ENCODE measurements at places on chromosomes 4 and X.
A peak's percentile ranks its signal among the peaks of the same experiment; 100 is the strongest.

DNA sequence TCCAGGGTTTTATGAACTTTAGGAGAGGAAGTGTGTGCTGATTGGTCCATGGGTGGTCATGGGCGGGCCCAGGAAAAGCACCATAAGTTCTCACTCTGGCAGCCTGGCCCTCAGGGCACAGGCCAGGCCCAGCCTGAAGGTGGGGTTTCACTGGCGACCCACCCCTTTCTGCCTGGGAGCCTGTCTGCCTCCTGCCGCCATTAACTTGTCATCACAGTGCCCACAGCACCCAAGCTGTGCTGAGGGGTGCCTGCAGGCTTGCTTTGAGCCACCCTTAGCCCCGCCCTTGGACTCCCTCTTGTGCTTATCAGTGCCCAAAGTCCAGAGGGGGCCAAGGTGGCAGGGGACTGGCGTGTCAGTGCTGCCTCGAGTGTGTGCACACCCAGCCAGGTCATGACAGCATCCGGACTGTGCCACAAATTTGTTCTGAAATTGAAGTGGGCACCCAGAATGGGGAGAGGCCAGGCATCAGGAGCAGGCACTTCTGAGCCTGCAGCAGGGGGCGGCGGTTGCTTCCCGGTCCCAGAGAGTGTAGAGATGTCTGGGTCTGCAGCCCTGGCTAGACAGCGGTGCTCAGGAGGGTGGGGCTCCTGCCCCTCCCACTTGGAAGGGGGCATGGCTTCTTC, 455.6 kb downstream of the TMA16 start:
- DNase-seq, result no peak

DNA sequence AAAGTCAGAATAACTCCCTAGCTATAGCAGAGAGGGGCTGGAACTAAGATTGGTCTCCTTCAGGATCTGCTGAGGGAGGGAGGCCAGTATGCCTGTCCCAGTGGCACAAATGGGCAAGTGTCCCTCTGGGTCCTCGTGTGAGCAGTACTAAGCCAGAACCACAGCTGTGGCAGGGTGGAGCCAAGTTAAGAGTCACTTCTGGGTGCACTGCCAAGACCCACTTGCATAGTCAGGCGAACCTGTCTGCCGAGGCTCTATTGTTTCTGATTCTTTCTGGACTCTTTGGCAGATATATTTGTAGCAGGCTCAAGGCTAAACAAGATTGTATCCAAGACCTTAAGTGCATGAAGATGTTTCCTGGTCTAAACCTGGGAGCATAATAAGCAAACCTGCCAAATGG, 1123.7 kb upstream of the POU3F4 start:
- no peak for DNase-seq

DNA sequence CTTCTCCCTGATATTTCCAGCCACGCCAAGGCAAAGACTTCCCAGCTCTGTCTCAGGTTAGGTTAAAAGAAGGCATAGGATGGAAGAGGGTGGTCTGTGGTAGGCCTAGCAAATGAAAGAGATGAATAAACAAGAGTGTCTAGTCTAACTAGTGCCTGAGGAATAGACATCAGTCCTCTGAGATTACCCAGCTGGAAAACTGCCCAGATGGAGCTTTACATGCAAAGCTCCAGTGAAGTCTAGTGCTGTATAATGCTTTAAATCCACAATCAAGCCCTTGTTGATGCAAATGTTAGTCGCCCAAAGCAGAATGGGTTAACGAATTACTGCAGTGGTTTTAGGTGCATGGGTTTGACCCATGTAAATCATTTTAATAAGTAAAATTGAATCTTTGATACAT, 24.8 kb upstream of the GUCY1B1 start:
- DNase-seq, result no peak

DNA sequence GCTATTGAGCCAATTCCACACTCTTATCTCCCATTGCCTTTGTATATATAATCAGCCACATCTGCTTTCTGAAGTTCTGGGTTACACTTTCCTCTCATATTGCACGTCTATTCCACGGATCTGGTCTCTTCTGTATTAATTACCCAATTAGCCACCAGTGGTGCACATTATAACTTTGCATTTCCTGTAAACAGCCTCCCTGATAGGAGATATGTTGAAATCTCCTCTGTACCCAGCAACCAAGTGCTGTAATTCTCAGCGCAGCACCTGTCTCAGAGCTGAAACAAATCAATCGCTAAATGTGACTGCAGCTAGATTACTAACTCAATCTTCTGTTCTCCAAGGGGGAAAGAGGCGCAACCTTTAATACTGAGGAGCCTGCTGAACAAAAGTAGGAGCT, 326.4 kb downstream of the SLITRK2 start:
- no peak for DNase-seq

DNA sequence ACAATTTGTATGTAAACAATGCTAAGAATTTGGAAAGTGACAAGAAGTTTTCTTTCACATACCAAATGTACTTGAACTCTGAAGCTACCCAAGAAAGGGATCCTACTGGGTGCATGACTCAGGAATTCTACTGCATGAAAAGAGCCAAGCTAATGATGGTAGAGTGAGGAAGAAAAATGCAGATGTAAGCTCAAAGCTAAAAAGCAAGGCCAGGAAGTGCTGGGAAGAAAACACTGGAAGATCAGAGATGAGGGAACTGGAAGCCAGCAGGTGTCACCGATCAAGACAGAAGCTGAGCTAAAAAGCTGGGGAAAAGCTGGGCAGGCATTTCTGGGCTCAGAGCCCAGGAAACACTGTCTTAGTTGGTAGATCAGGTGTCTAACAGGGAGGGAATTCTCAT, 449.1 kb downstream of the NKX6-1 start:
- no peak for DNase-seq

- DNase-seq, result no peak
Observed at GRCh38 chr4:131084997-131085396, 1989.0 kb downstream of the C4orf33 start.

DNA sequence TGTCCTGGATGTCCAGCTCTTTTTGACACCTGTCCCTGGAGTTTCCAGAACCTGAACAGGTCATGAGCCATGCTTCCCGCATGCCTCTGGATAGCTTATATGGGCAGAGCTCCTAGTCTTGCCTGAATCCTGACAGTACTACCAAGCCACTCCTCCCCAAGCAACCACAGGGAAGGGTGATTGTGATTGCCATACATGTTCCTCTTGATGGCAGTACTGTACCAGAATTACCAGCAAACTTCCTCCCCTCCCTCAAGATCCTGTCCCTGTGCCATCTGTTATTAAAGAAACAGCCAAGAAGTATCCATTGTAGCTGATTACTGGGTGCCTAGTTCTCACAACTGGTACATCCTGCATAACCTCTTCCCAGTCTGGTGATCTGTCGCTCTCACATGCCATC, 264.3 kb upstream of the AGTR2 start:
- DNase-seq, result no peak

GRCh38 chr4:73676136-73676535, 55.9 kb upstream of the RASSF6 start:
- DNase-seq, result no peak

GRCh38 chrX:14729058-14729457, 143.8 kb downstream of the FANCB start:
- DNase-seq, result no peak

DNA sequence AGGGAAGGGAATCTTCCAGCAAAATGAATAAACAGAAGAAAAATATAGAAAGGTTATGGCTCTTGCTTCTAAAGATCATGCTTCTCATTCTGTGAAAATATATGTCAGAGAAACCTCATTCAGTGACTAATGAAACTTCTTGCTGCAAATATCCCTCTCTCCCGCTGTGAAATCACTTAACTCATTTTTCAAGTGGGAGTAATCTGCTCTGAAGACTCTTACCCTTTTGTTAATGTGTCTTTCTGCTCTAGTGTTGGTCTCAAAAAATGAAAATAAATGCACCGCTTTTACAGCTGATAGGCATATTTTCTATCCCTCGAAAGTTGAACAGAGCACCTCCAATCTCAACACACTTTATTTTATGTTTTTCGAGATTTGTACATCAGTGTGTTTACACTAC, 252.3 kb downstream of the NLGN4X start:
- DNase-seq, result no peak

GRCh38 chr4:144518181-144518895, 127.6 kb upstream of the HHIP start:
- DNase-seq, result no peak

DNA sequence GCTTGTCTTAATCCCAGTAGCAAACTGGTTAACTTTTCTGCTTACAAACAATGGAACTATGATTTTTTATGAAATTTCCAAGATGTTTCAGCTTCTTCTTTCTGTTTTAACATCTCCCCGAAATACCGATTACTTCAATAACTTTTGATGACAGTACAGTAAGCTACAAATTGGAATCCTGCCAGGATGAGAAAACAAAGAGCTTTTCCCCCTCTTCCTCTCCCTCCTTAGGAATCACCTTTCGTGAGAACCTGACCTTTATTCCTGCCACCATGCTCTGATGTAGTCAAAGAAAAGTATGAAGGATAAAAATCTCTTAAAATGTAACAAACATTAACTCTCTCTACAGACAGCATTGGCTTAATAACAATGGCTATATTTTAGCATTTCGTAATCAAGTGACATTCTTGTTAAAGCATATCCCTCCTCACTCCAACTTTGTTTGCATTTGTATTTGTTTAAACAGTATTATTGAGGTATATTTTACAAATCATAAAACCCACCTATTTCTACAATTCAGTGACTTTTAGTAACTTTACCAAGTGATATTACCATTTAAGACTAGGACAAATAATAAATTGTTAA, 148.7 kb upstream of the NAP1L5 start:
- DNase-seq, result no peak

- DNase-seq, result no peak
Observed at GRCh38 chr4:2078584-2078983, 19.5 kb downstream of the NAT8L start.

- DNase-seq, result no peak
Observed at GRCh38 chrX:37603938-37604409, 32.5 kb downstream of the LANCL3 start.

DNA sequence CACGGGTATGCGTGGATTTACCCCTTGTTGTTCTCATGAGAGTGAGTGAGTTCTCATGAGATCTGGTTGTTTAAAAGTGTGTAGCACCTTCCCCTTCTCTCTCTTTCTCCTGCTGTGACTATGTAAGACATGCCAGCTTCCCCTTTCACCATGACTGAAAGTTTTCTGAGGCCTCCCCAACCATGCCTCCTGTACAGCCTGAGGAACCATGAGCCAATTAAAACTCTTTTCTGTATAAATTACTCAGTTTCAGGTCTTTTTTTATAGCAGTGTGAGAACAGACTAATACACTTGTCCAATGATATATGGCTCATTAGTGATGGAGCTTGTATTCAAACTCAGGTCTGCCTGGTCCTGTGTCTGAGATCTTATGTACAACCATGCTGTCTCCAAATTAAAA, 28.5 kb upstream of the RTL3 start:
- DNase-seq, result no peak

GRCh38 chr4:32172761-32173160, 1452.6 kb downstream of the PCDH7 start:
- DNase-seq, result no peak

- peak; percentile 5 for DNase-seq
Observed at GRCh38 chrX:8815460-8816065, 14.4 kb upstream of the FAM9A start.

DNA sequence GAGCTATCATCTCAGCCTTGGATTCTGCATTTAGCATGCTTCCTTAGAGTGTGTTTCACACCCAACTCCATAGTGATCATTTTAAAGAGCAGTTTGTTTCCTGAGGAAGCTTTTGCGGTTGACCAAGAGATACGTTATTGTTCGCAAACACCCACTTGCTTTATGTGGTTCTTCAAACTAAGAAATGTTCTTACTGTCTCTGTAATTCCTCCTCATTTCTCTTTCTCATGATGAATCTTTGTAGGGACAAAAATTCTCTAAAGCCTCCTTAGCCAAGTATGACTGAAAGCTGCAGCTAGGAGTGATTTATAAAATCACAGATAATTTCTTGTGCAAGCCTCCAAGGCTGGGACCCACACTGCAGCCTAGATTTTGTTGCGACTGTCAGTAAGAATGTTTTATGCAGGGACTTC, 10.0 kb downstream of the TNIP3 start:
- DNase-seq, result no peak

- DNase-seq, result no peak
Observed at GRCh38 chr4:160326110-160326509, 1223.2 kb downstream of the RAPGEF2 start.

- no peak for DNase-seq
Observed at GRCh38 chr4:62709618-62710252, 1509.6 kb downstream of the ADGRL3 start.

GRCh38 chrX:13005661-13006473, 31.0 kb downstream of the TMSB4X start:
- no peak for DNase-seq

DNA sequence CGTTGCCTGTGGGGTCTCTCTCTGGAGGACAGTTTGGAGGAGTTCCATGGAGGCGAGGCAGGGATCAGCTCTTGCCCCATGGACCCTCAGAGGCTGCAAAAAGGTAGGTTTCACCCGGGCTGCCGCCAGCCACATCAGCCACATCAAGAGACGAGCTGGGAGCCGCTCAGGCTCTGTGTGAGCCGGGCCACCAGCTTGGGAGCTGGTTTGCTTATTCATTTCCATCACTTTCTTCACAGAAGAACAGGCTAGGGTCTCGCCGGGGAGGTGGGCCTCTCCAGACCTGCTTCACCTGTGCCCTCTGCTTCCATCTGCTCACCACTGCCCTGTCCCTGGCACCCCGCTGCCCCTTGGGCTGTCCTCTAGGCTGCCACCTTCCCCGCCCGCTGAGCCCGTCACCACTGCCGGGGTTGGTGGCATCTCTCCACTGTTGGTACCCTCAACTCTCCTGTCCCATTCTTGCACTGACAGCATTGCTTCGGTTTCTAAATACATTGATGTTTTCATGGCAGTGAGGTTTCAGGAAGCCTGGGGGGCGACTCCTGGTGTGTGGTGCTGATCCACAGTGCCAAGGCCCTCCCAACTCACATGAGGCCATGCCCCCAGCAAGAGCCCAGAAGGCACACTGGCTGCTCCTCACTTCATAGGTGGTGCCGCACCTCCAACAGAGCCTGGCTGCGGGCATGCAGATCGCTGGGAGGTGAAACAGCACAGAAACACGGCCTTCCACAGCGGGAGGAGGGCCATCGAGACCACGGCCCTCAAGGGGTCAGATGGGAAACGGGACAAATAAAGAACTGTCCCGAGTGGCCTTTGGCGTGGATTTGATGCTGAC, 4.5 kb upstream of the TREX2 start:
- DNase-seq, result no peak

DNA sequence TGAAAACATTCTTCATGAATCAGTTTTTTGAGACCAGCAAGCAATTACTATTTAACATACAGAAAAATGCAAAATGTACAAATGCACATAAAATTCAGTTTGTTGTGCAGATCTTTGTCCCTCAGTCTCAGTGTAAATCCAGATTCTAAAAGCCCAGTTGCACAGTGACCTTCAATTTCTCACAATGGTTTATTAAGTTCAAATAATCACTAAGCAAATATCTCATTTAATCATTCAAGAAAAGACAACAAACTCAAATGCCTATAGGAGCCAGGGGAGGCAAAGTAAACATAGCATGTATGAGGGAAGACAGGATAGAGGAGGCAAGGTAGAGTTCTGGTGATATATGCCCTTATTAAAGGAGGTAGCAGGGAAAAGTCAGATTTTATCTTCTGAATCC, 82.8 kb downstream of the PPP3CA start:
- DNase-seq, result no peak

GRCh38 chr4:125016892-125017299, 297.9 kb upstream of the FAT4 start:
- DNase-seq, result no peak

Data from GM19239 (cell line).